Stimulated activated CD4-positive, alpha-beta T cell treated with anti-CD3 and anti-CD28 coated beads, Interleukin-2, amount 100 ng/mL, for 24 hours (primary cell): ENCODE measurements at places on chromosomes 7 and 10.

GRCh38 chr7:81672872-81673271, 97.0 kb downstream of the HGF start:
- no peak for DNase-seq

- no peak for DNase-seq
These were observed 5.6 kb downstream of the CELF2 start for GRCh38 chr10:11023009-11023953.

DNA sequence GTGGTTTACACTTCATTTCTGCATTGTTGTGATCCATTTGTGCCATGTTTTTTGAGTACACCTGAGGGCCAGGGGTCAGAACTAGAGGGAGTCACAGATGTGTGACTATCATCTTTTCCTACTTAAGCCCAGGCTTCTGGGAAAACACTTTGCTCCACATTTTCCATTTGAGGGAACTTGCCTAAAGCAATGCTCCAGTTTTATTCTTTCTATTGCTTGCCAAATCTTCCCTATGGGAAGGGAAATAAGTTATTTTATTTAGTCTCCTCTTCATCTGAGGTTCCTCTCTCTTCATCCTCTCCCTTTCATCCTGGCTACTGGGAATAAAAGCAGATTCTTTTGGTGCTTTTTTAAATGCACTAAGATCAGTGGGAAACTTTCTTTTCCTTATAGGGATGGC, 179.9 kb upstream of the PRSS58 start:
- no peak for DNase-seq

DNA sequence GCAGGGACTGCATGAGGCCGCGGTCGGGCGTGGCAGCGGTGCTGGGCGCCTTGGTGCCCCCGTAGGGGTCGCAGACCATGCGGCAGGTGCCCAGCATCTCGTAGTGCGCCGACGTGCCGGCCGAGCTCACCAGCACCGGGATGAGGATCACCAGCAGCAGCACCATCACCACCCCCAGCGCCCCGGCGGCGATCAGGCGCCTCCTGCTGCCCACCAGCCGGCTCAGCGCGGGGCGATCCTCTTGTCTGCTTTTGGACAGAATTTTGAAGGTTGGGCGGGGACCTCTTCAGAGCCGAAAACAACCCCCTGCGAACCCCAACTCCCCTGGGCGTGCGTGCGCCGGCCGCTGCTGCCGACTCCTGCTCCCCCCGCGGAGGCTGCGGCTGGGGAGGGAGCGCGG, 779 bp downstream of the C1QL3 start:
- DNase-seq: peak; percentile 60

DNA sequence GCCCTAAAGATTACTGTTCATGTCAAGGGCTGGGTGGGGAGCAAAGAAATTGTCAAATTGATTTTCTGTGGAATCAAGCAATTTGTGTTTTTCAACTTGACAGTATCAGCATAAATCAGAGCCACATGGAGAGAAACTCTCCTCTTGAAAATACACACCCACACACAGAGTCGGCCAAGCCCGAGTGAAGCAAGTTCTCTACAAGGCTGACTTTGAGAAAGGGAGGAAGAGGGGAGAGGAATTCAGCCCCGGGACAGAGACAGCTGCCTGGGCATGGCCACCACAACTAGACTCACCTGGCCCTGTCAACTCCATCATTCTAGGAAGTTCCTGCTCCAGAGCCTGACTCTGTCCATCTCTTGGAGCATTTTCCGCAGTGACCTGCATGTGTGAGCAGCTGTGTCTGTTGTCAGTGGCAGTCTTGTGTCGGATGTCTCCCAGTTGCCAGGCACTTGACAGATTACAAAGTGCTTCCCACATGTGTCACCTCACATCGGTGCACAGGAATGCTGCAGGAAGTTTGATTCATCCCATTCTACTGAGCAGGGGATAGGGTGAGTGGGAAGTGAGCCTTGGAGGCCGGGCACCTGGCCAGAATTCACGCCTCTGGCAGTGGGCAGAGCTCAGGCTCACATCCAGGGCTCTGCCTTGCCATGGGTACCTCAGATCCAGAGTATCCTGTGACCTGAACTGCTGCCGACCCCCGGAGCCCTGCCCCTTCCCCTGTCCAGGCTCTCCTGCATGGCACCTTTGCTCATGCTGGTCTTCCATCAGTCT, 37.9 kb downstream of the ADAM12 start:
- no peak for DNase-seq

DNA sequence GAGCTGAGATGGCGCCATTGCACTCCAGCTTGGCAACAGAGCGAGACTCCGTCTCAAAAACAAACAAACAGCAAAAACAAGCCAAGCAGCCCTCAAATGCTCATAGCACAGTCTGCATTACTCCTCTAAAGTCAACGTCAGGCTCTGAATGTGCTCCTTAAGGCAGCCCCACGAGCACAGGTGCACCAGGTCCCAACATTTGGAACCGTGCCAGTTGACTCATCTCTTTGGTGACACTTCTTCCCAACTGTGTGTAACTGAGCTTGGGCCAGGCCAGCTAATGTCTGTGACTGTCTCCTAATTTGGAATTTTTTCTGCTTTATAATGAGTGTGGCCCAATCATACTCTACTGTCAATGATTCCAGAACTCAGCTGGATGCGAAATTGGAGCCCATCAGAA, 66.3 kb upstream of the EFCAB10 start:
- peak; percentile 17 for DNase-seq

- DNase-seq: peak; percentile 84
These were observed at the start of gene BAG3 for GRCh38 chr10:119650692-119651513. TSS of gene BAG3 (plus strand) at chr10:119651380. CDS start at chr10:119651676, 296 bp downstream.
